ENCODE measurements at places on chromosomes 6 and 20. TPM values are rescaled to one million over a fixed set of nuclear protein-coding genes. Genes with fewer than 3 reads are reported as not detected.

DNA sequence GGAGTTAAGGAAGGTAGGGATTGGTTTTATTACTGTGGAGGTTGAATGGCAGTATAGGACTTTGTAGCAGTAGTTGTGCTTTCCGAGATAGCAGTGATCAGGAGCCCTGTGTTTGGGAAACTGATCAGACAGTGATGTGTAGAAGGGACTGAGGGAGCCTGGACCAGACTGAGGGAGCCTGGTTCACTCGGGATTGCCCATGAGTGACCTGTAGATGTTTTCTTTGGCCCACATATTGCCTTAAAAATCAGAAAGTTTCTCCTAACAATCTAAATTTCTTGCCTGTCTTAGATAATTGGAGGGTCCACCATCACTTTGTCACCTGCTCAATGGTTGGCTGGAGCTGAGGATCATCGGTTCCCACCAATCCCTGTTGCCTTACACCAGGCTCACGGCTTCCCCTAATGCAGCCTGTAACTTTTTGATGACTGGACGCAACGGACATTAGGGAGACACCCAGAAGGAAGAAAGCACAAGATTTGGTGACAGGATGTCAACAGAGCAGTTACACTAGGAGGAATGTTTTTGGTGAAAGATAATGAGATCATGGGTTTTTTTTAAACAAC lies 1.1 kb downstream of the CDS2 start:
- DNase-seq, result peak; percentile 9

- no peak for DNase-seq
These were observed 132.4 kb downstream of the DLL1 start for GRCh38 chr6:170158296-170159021.

- DNase-seq, result no peak
These were observed 75.4 kb downstream of the MAN1A1 start for GRCh38 chr6:119274197-119274595.

GRCh38 chr6:122829456-122829855 lies 40.4 kb downstream of the SMPDL3A start:
- DNase-seq, result no peak

The HMGCLL1 gene
- total RNA-seq, result not detected

The PRRT1 gene
- total RNA-seq, result under 0.01 TPM

The SNRPB2 gene
- total RNA-seq, result 34.3 TPM

GRCh38 chr6:121436960-121437850 lies 1.8 kb downstream of the GJA1 start:
- no peak for DNase-seq

GRCh38 chr6:17721671-17722070 lies 14.9 kb upstream of the NUP153 start:
- DNase-seq, result no peak

GRCh38 chr6:109503327-109504224 lies 20.6 kb upstream of the ZBTB24 start:
- no peak for DNase-seq

The TTPAL gene
- total RNA-seq, result 3.5 TPM

- DNase-seq, result no peak
These were observed 204.6 kb downstream of the CD83 start for GRCh38 chr6:14321992-14322772.

The LGSN gene
- total RNA-seq, result not detected

DNA sequence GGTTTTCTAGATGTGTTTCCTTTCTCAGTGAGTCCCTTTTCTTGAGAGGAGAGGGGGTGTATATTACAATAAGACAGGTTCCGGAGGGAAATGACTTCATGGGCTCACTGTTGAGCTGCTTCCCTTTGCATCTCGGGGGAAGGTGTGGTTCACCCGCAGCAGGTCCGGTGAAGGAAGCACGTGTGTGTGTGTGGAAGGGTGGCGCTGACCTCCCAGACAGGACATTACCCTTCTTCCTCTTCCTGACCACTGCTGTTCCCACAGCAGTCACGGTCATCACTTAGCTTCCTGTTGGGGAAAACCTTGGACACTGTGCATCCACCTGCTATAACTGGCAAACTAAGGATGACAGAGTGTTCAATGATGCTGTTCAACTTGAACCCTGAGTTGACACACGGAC lies 83.6 kb downstream of the PLEKHG1 start:
- DNase-seq, result peak; percentile 96

DNA sequence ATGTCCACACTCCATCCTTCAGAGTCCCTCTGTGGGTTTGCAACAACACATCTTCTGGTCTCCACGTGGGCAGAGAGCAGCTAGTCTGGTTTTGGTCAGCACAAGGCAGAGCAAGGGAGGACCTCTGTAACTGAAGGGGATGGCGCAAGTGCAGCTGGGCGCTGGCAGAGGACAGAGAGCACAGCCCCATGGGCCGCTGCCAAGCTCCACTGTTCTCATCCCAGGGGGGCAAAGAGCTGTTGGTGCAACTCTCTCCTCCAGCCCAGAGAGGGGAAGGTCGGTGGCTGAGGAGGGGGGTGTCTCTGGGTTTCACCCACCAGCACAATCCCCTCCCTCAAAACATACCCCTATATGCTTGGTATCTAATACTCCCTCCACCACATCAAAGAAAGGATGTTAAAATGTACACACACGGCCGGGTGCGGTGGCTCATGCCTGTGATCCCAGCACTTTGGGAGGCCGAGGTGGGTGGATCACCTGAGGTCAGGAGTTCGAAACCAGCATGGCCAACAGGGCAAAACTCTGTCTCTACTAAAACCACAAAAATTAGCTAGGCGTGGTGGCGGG lies 9.1 kb downstream of the ATP9A start:
- no peak for DNase-seq

DNA sequence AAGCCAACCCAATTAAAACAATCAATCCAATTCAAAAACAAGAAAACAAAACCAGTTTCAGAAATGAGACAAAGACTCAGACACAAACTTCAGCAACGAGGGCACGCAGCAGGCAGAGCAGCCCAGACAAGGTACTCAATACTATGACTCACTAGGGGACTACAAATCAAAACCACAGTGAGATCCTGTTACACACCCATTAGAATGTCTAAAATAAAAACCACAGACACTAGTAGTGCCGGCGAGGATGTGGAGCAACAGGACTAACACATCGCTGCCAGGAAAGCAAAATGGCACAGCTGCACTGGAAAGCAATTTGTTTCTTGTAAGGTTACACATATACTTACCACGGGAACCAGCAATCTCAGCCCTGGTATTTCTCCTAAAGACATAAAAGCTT lies 28.4 kb upstream of the MAS1L start:
- DNase-seq, result no peak

The GTSF1L gene
- not detected for total RNA-seq

- DNase-seq, result no peak
These were observed 71.2 kb downstream of the QRSL1 start for GRCh38 chr6:106700581-106700980.

The SLC22A2 gene
- not detected for total RNA-seq

GRCh38 chr6:158109748-158110147 lies 58.3 kb downstream of the SERAC1 start:
- no peak for DNase-seq

DNA sequence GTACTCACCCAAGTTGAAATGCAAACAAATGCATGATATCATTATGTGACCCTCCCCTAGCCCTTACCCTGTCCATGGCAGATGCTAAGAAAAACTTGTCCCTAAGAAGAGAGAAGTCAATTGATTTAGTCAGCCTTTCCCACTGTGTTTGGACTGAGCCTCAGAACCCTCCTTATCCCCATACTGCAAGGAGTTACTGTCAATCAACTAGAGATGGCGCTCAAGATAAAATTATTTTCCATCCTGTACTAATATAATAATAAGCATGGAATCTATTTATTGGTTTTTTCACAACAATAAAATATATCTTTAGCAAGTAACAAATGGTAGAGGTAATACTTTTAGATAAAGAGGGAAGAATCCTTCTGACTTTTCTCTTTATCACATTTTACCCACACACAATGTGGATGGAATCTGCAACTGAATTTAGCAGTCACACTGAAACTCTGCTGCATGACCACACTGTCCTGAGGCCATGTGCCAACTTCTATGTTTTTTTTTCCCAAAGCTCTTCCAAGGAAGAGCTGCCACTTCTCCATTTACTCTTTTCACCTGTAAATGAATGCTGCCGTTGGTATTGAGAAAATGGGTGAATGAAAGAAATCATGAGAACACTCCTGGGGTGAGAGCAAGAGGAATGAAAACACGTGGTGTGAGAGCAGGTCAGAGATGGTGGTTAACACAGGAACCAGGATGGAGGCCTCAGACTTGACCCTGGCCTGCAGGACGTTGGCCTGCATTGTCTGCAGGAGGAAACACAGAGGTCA lies 10.5 kb downstream of the NT5E start:
- peak; percentile 98 for DNase-seq

- no peak for DNase-seq
These were observed 392.0 kb upstream of the SASH1 start for GRCh38 chr6:147950623-147950987.

The COL12A1 gene
- 1.4 TPM for total RNA-seq

GRCh38 chr6:34316431-34317171 lies 67.8 kb upstream of the SMIM29 start:
- no peak for DNase-seq

DNA sequence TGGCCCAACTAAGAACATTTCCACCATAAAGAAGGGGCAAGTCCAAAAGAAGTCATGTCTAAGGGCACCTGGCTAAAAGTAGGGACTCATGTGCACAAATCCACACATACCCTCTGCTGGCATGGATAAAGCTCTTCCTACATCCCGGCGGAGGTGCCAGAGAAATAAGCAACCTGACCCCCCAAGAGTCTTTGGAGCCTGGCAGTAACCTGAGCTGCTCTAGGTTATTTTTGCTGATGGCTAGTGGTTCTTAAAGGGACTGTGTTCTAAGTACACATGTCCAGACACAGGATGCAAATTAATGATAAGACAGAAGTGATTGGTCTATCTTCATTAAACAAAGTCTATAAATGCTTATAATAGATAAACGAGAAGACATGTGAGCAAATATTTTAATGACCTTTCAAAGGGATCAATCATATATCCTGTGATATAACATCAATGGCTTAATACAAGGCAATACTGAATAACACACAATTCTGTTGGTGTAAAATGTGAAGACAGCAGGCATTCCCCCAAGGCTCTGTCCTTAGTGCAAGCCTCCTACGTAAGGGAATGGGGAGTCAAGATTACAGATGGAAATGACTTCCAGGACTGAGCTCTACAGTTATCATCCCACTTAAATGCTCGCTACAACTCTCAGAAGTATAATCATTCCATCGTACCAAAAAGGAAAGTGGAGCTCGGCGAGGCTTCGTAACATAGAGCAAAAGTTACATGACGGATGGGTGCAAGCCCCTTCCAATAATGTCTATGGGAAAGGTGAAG lies 52.5 kb downstream of the HIVEP2 start:
- no peak for DNase-seq

DNA sequence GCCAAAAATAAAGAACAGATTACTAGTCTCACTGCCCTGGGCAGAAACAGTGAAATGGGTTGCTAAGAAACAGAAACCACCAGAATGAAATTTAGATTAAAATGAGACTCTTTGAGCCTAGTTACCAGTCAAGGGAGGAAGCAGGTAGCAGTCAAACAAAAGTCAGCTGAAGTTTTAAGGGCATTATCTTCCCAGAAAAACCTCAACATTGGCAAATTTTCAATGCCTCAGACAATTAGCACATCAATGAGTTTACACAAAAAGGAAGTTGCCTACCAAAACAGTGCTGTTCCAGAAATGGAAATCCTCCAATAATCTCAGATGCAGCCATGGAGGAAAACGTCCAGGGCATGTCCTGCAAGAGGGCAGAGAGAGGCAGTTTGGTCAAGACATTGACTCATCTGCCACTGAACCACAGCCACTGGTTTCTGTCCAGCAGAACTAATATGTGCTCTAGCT lies 399.7 kb upstream of the ADGRB3 start:
- DNase-seq, result no peak

The BANF2 gene
- total RNA-seq, result not detected

The JPH2 gene
- total RNA-seq, result 0.13 TPM

The TBC1D32 gene
- 2.3 TPM for total RNA-seq

The C6orf132 gene
- under 0.01 TPM for total RNA-seq

The RAET1E gene
- not detected for total RNA-seq

DNA sequence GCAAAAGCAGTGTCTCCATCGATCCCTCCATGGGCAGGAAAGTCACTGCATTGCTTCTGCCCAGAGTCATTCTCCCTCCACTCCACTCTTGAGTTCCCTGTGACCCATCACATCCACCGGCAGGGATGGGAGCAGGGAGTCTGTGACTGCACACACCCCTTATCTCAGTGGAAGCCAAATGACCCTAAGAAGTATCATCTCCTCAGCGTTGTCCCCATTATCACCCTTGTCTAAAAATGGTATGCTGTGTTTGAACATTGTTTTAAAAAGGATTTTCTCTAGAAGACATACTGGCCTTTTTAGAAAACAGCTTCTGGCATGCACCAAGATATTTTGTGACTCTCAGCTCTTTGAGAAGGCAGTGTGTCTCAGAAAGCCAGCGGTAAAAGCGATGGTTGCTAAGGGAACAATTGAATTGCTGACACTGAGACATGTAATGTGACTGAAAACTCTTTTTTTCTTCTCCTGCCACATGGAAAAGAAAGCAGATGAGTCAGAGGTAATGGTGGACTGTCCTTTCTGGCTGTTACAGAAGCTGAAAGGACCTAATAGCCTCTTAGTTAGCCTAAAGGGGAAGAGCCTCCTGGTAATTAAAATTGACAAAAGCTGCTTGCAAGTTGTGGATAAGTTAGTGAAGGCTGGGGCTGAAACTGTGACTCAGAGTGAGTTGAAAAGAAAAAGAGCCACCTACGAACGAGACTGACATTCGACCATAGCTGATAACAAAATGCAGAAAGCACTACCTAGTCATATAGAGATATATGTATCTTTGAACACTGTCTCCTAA lies 120.5 kb downstream of the MAP3K7 start:
- no peak for DNase-seq

DNA sequence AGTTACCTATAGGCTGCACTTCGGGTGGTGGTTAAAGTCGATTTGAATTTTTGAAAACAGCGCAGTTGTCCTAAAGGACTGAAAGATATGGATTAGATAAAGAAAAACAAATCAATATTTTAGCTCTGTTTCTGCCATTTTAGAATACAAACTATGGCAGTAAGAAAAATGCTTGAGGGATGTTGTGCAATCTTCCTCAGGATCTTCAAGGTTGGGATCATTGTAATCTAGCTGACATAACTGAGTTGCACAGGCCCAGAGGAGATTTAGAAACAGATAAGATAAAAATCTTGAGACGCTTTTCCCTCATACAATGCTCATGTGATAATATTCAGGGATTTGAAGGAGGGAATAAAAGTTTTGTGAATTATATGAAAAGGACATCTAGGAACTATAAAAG lies 926 bp downstream of the PEX3 start:
- DNase-seq, result no peak

DNA sequence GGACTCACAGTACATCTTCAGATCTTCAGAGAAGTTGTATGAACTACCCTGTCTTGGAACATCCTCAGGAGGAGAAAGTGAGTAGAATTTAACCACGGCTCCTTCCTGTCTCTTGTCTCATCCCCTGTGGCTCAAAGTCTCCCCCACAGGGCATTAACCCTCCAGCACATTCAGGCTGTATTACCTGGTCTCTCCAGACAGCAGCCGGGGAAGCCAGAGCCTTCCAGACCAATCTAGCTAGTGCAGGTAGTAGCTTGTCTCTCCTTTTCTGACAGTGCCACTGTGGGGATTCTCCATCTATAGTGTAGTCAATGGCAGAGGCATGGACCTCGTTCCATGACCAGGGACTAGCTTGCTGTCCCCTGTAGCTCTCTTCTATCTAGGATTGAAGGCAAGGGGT lies 16.9 kb upstream of the ELMO2 start:
- DNase-seq, result no peak
